Activated CD8-positive, alpha-beta memory T cell treated with anti-CD3 and anti-CD28 coated beads for 1 hour (primary cell): ENCODE measurements at places on chromosomes 7 and 10.

DNA sequence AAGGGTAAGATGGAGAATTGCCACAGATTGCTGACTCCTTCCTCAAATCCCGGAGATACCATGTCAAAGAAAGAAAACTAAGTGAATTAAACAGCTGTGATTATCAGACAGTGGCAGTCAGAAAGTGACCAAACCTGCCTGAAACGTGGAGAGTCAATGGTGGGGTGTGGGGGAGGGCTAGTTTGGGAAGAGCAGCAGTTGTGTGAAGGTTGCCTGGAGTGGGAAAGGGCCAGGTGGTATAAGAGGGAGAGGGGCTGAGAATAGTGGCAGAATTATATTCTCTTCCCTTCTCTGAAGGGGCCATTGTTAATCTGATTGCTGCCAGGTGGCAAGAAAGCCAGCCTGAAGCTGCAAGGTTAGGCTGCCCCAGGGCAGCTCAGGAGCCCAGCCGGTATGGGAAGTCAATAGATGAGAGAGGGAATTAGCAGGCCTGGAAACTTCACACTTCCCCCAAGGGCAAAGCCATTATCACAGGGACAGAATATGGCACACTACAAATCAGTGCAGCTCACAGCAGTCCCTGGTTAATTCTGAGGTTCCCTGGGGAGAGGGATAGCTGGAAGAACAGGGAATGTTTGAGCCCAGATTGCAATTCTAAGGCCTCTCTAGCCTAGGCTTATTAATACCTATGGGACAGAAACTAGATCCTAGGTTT, 83.9 kb upstream of the ITGB1 start:
- no peak for DNase-seq

GRCh38 chr7:44368885-44369284, 43.5 kb upstream of the CAMK2B start:
- no peak for DNase-seq

DNA sequence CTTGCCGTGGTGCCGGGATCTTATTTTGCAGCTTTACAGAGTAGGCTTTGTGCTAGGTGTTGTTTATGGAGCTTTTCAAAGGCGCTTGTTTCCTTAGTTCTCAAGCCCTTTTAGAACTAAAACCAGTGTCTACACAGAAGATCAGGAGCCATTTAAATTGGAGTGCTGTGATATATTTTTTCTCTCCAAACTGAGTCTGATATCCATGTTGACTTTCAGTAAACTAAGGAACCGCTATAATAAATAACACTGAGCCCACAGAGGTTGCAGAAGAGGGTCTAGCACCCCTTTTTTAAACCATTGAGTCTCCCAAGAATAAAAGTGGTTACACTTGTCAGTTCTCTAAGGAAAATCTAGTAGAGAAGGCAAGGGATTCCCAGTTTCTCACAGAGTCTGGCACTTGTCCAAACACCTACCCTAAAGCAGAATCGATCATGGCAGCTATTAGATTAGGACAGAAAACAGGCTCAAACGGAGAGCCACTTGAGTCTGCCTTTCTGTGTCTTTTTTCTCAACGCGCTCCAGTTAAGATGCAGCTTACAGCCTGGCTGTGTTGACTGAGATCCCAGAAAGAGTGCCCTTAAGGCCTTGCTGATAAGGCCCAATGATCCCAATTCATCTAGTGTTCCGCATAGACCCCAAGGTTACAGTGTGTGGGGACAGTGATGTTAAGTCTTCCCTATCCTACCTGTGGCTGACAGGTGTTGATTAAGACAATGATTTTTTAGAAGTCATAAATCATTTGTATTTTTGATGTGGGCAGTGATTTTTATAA, 804 bp downstream of the TMEM106B start:
- no peak for DNase-seq

- DNase-seq: no peak
These were observed 59.7 kb upstream of the LAMB4 start for GRCh38 chr7:108189733-108190388.

DNA sequence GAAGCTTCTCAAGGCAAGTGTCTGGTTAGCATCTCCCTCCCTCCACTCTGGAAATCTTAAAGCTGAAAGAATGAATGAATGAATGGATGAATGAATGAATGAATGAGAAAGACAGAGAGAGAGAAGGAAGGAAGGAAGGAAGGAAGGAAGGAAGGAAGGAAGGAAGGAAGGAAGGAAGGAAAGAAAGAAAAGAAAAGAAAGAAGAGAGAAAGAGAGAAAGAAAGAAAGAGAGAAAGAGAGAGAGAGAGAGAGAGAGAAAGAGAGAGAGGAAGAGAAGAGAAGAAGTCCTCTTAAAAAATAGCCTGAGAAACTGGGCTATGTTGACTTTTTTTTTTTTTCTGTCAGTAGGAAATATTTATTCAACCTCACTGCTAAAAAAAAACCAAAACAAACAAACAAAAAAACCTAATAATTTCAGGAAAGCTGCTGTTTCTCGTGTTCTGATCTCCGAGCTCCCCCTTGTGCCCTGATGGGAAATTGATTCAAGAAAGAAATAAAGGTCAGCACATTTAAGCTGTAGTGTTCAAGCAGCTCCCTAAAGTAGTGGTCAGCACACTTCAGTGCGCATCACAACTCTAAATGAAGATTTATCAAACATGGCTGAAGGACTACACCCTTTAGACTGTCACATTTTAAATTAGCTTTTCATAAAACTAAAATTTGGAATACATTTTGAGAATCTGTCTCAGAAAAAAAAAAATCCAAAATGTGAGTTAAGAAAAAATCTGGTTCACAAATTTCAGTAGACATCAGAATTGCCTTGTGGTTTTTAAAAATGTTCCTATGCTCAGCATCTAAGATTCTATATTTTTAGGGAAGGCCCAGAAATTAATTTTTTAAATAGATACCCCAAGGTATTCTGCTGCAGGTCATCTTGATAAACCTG, 154.3 kb downstream of the ELAPOR2 start:
- DNase-seq: no peak

DNA sequence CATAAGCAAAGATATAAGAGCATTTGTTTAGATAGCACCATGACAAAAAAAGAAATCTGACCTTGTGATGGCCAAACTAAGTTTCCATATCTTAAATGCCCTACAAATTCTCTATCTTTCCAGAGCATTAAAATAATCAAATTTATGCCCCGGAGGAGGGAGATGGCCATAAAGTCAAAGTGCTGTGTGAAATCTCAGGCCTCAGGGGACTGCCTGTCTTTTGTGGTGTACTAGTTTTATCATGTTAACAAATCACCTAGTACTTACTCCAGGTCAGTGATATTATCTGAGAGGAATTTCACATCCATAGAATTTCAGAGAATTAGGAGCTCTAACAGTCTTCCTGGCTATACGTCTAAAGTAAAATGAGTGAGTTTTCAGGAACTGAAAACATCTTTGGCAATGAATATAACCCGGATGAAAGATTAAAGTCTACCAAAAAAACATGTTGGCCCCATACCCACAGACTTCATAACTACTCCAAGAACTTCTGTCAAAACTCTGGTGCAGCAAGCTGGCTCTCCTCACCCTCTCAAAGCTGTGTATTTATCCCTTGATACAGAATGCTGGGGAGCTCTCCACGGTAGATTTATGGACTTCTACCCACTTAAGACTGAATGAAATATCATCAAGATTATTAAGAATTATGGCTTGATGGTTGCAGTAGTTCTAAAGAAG, 682.8 kb downstream of the SORCS1 start:
- no peak for DNase-seq

DNA sequence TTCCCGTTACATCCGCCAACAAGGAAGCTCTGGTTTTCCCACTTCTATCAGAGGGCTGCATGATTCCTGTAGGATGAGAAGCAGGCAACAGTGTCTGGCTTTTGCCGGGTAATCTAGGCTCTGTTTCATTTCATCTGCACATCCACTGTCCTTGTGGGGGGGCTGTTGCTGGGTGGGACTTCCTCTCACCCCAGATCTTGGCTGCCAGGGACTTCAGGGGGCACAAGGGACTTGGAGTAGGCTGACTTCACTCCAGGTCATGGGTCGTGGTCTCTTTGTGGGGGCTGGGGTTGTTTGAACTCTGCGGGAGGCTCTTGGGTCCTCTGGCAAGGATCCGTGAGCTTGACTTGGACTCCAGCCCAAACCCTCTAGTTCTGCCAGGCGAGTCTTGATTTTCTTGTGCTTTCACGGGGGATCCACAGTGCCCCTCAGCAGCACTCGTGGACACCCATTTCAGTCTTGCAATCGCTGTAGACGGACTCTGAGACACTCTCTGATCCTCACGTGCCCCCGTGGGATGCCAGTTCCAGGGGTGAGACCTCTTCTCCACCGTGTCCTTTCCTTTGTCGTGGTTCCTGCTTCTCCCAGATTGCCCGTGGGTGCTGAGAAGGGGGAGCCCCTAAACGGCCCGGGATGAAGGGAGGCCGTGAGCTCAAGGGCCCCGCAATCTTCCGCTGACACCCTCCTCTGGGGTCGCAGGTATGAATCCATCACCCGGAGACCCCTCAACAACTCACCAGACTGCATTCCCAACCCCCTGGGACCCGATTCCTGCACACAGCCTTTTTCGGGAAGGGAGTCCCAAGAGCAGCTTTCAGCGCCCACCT, 21.4 kb upstream of the ZNF273 start:
- no peak for DNase-seq

DNA sequence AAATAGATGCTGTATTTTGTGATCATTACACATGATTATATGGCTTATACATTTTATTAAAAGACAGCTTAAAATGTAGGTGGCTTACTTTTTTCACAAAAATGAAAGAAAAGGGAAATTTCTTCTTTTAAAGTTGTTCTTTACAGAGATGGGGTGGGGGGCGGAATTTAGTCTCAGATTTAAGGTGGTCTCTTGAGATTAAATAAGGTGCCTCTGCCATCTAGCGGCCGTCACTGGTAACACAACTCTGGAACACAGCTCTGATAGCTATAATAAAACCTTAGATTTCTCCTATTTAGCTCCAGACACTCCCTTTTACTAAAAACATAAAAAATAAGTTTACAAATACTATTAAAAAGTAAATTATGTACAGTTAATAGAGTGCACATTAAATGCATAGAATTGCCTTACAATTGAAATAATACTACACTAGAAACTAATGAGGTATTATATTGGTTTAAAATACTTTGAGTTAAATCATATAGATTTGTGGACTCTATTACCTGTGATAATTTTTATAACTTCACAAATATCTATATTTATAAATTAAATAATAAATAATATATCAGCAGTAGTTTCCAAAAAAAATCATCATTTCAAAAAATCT, 210.9 kb downstream of the DGKB start:
- peak; percentile 40 for DNase-seq

GRCh38 chr7:81499262-81500116, 270.4 kb downstream of the HGF start:
- DNase-seq: no peak

- peak; percentile 43 for DNase-seq
These were observed 10.7 kb downstream of the APBB1IP start for GRCh38 chr10:26448706-26449435.

- no peak for DNase-seq
These were observed 429.0 kb upstream of the MTPN start for GRCh38 chr7:136405931-136406777.

DNA sequence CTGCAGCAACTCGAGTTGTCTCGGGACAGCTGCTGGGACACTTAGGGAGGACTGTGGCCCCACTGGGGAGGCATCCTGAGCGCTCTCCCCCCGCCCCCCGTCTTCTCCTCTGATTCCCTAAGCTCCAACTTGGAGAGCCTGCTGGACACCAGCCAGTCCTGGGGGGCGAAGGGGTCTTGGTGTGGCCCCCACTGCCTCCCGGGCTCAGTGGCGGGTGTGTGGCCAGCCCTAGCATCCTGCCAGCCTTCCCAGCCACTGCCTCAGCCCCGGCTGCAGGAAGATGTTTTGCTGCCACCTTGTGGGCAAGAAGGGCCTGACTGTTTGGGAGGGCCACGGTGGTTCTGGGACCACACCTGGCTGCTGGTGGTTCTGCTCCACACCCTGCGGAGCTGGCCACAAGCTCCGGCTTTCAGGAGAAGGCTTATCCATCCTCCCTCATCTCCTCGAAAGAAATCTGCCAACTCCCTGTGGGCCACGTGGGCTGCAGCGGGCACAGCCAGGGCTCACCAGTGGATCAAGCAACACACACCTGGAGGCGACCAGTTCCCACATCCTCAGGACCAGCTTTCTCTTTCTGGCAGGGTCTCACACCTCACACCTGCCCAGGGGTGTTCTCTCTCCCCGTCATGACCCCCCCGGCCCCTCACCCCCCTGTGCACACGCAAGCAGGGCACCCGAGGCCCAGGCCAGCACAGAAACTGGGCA, 24.8 kb downstream of the AGAP3 start:
- DNase-seq: peak; percentile 58

GRCh38 chr10:125344573-125345171, 184.3 kb upstream of the CTBP2 start:
- no peak for DNase-seq

GRCh38 chr10:47176903-47177868, 122.8 kb upstream of the GDF10 start:
- no peak for DNase-seq

- DNase-seq: no peak
These were observed 117.4 kb downstream of the ELAPOR2 start for GRCh38 chr7:86942081-86942480.

- no peak for DNase-seq
These were observed 254.1 kb downstream of the KIAA1217 start for GRCh38 chr10:24462889-24463552.

DNA sequence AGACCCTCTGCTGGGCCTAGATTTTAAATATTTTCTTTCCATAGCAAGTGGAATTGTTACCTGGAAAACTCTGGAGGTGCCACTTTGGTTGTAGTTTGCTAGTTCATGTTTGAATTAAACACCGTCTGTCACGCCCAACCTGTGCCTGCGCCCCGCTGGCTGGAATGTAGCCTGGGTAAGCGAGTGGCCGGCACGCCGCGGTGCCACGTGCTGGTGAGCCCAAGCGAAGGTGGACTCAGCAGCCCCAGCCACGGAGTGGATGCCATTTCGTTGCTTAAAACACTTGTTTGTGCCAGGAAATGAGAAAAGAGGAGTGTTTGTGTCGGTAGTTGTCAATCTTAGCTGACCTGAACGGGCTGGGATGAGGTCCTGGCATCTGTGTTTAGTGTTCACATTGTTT, 2.7 kb downstream of the GET4 start:
- no peak for DNase-seq

GRCh38 chr10:17883621-17884020, 68.1 kb upstream of the SLC39A12 start:
- DNase-seq: no peak

- no peak for DNase-seq
These were observed 72.3 kb upstream of the LEP start for GRCh38 chr7:128168667-128169210.

DNA sequence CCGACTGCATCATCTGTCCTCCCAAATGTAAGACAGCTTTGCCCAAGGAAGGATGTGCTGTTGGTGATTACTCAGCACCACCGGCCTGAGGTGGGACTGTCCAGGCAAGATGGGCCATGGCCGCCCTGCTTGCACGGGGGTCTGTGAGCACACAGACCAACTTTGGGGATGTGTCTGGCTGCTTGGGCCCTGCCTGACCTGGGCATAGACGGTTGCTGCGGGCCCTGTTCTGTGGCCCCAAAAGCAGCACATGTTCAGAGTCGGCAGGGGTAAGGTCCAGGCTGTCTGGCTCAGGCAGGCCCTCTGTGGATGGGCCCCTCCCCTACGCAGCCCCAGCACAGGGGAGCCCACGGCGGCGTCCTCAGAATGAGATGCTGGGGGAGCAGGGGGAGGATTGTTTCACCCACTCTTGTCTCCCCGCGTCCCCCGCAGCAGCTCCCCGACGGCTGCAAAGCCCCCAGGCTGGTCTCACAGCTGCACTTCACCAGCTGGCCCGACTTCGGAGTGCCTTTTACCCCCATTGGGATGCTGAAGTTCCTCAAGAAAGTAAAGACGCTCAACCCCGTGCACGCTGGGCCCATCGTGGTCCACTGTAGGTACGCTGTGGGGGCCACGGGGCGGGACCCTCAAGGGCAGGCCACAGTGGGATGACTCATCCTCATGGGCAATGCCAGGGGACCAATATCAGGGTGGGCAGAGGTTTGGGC, 58.4 kb downstream of the MKI67 start:
- no peak for DNase-seq
